ENCODE measurements at places on chromosomes 13 and 19.

GRCh38 chr13:21530656-21531055, 71.6 kb upstream of the ZDHHC20 start:
- DNase-seq: no peak

DNA sequence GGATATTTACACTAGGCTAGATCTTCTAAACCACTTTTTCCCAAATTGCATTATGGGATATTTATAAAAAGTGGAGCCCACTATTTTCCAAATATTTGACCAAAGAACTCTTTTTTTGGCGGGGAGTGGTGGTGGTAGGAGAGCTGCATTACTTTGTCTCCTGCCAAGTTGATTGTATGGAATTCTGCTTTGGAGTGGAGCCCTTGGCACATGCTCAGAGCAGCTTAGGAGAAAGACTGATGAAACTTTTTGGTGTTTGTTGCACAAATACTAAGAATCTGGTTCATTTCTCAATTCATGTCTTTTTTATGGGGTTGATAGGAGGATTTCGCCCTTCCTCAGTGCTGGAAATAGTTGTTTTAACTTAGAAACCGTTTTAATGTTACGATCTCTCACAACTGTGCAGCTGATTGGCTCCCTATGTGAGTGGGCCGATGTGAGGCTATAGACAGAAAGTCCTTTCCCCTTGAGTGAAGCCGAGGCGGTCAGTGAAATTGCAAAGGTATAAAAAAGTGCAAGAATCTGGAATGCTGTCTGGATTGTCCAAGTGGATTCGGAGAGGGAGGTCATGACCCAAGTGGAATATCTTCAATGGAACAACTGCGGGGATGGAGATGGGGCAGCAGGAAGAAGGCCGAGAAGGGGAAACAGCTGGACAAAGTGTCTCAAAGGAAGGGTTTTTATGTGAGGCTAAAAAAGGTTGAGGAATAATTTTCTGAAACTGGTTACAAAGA, 415.9 kb downstream of the FGF9 start:
- no peak for DNase-seq

DNA sequence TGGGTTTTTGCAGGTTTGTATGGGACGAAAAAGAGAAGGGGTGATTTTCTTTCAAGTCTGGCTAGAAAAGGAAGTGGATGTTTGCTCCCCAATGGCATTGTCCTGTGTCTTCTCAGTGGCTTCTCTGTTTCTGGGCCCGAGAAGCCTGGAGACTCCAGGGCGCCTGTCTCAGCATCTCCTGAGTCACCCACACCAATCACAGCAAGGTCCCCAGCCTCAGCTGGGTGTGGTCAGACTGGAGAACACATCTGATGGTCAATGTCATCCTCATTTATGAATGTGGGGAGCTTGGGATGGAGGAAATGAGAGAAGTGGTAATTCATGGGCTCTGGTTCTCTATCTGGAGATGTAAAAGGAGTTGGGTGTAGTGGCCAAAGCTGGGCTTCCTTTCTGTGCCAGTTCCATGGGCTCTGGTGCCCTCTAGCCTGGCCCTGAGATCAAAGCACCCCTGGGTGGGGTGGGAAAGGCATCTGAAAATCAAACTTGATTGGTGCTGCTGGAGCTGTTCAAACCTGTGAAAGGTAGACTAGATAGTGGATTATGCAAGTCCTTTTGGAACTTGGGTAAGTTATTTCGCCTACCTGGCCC, 13.4 kb downstream of the RASL11A start:
- no peak for DNase-seq

DNA sequence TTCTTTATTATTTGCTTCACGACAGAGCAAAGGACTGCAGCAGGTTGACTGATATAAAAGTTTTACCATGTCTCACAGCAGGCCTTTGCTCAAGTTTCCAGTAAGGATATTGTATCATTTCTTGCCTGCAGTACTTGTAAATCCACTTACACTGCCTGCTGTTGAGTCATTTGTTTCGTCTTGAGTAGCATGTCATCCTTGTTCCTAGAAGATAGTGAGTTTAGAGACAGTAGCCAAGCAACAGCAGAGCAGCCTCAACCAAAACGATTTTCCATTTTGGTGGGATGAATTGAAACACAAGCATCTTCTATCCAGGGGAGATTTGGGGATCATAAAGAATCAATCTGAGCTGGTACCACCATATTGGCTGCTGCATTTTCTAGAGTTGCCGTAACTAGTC, 24.0 kb upstream of the ALOX5AP start:
- DNase-seq: no peak

GRCh38 chr13:111877906-111878305, 189.0 kb upstream of the SOX1 start:
- peak; percentile 70 for DNase-seq

DNA sequence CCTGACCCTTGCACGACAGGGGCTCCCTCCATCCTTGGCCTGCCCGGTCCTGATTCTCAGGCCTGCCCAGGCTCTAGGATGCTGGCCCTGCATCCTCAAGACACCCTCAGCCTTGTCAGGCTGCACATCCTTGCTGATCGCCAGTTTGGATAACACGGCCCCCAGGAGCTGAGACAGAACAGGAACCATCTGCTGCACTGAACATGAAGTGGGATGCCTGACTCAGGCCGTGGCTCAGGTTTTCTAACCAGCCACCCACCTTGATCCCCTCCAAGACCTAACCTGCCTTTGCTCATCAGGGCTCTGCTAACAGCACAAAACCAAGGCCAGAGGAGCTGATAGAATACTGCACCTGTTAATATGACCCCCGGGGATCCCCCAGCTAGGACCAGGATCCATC, 56.0 kb downstream of the EPS15L1 start:
- DNase-seq: no peak

- no peak for DNase-seq
Observed at GRCh38 chr13:109608059-109608458, 178.3 kb downstream of the IRS2 start.

DNA sequence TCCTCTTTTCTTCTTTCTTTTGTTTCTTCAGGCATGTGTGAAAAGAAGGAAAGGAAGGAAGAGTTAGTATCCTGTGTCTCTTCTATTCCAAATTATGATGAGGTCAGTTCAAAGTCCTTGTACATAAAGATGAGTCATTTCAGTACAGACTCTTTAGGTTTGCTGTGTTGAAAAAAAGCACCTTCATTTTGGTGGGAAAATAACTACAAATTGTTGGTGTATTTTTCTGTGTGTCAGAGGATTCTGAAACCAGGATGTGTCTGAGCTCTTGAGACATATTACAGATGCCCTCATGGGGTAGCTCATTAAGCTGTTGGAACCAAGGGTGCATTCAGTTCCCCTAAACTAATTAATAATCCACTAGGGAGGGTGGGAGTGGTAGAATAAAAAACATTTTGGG, 5.8 kb upstream of the HSPH1 start:
- no peak for DNase-seq

- no peak for DNase-seq
Observed at GRCh38 chr13:35797991-35798390, 321.5 kb upstream of the MAB21L1 start.

DNA sequence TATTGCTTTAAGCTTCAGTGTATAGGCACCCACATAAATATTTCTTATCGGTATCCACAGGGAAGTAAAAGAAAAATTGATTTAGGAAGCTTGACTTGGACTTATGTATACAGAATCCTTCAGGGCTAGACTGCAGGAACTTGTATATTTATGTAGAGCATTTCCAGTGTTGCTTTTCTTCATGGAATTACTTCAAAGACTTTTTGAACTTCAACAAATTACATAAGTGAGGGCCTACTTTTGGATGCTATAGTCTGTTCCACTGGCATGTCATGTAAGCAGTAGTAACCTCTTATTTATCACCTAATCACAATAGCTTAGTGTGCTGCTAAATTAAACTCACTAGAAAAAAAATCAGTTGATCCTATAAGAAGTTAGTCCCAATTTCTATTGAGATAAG, 557.9 kb upstream of the SLITRK6 start:
- DNase-seq: no peak

GRCh38 chr13:98265692-98266551, 88.9 kb upstream of the RNF113B start:
- no peak for DNase-seq

DNA sequence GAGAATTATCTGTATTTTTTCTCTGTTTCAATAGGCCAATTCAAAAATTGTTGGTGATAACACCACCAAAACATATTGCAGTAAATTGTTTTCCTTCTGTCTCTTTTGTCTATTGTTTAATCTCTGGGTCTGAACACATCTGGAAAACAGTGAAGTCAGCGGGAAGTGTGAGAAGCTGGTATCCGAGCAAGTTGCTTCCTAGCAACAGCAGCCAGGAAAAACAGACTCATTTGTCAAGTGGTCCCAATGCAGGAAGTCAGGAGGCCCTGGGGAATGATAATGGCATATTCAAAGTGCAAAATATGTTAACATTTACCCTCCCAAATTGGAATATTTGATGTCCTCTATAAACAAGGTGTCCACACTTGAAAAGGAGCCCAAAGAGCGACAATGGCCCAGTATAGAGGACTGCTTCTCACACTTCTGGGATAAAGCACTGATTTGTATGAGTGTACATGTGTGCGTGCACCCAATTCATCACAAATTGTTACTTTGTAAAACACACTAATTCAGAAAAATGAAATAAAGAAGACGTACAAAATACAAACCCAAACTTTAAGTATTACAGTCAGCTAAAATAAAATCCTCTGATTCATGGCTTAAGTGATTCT, 515.0 kb downstream of the TBC1D4 start:
- no peak for DNase-seq
